ENCODE measurements at places on chromosomes 2 and 18.

DNA sequence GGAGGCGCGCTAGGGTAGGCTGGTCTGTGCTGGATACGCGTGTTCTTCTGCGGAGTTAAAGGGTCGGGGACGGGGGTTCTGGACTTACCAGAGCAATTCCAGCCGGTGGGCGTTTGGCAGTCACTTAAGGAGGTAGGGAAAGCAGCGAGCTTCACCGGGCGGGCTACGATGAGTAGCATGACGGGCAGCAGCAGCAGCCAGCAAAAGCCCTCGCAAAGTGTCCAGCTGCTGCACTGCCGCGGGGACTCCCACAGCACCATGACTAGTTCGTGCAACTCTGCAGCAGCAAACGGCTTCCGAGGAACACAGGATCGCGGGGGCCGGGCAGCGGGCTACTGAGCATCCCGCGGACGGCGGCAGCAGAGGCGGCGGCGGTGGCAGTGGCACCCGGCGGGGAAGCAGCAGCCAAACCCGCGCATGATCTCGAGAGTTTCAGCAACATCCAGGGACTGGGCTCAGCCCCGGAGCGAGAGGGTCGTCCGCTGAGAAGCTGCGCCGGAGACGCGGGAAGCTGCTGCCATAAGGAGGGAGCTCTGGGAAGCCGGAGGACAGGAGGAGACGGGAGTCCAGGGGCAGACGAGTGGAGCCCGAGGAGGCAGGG lies 368 bp downstream of the TMEFF2 start:
- peak; percentile 17 for DNase-seq

DNA sequence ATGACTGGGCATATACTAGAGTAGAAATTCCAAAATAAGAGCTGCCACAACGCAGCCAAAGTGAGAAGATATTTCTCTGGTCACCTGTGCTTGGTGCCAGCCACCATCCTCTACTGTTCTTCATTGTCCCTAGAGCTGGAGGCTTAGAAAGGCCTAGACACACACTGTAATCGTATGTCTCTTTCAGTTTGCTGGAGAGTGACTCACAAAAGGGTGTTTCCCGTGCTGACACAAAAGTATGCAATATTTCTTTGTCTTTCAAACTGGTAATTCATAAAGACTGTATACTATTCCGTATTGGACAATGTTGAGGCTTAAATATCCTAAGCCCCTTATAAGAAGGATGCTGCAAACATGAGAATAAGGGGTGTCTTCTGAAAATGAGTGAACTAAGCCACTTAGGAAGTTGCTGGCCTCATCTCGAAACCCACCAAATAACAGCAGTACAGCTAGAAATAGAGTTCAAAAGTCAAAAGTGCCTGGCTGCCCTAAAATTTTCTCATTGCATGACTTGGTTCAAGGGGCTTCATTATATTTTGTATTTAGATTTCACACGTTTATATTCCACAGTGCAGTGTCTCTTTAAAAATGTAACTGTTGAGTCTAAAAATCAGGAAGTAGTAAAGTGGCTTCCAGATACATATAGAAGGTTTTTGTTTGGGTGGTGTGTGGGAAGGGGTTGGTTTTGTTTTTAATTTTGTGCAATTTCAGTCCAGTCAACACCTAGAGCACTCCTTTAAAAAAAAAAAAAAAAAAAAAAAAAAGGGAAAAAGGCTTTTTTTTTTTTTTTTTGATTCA lies 601.1 kb downstream of the ARHGAP15 start:
- DNase-seq = no peak

DNA sequence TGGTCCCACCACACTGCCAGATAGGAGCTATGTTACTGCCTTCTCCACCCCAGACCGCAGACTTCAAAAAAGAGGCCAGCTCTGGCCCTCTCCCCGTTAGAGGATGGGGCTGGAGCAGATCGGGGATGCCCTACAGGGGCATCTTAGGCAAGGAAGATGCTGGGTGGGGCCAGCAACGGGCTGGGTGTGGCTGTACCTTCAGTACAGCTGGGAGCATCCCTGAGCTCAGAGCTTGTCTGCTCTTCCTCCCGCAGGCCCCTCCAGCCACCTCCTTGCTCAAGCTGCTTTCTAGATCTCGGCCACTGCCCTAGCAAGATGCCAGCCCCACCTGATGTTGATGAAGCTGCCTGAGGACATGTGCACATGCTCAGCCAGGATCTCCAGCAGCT lies 9.8 kb downstream of the PTPRN start:
- no peak for DNase-seq

DNA sequence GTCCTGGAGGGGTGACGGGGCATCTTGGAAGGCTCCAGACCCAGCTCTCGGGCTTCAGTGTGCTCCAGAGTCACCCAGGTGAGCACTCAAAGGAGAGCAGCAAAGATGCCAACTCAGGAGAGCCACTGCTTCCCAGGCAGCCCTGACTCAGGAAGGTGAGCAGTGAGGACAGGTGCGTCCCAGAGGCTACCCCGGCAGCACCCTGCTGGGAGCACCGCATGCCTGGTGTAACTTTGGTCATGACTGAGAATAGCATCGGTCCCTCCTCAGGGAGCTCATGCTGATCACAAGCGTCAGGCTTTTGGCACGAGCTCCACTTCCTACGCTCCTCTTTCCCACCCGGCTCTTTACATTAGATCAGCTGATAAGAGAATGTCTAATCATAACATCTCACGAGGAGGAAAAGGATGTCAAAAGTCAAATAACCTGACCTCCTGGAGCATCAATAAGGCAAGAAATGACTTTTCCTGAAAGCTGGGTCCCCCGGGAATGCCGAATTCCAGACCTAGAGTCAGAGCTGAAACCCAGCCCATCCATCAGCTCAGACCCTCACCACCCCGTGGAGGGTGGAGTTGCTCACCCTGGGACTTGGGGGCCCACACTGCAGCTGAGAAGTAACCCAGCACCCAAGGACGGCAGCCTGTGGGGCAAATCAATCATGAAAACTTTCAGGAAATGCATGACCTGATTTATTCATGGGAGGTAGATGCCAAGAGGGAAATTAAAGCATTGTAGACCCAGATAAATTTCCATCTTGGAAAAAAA lies 248.8 kb downstream of the ACKR3 start:
- peak; percentile 53 for DNase-seq

DNA sequence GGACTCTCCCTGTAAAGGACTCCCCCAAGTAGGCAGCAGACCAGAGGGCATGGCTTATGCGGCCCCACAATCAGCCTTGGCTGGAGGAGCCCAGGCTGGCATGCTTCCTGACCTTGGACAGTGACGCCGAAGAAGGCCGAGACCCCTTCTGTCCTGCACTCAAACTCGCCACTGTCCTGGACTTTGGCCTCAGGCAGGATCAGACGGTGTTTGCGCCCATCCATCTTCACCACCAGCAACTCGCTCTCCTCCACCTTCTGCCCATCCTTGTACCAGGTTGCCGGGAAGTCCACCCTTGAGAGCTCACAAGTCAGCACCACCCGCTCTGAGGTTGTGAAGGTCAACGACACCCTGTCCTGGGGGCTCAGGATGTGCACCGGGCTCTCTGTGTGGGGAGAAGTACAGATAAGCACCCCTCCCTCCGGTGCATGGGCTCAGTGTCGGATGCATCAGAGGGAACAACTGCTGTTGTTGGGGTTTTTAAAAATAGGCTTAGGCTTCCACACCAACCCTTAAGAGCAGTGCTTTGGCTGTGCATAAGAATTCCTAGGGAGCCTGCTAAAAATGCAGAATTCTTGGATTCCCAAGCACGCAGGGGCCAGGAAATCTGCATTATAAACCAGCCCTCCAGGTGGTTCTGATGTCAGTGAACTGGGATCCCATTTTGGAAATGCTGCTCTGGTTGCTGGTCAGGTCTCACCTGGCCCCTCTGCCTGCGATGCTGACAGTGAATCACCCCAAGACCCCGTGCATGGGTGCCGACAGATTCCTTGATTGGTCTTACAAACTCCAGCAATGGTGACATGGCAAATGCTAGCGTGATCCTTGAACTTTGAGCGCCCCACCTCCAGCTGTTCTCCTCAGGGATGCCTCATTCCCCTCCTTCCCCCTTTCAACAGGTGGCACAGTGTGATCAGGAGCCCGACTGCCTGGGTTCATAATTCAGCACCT lies 5.9 kb downstream of the OBSL1 start:
- no peak for DNase-seq

- DNase-seq = peak; percentile 37
Observed at GRCh38 chr2:169715379-169716237, 18.0 kb upstream of the KLHL23 start.
